ENCODE measurements at places on chromosomes 3 and 15. TPM values are rescaled to one million over a fixed set of nuclear protein-coding genes. Genes with fewer than 3 reads are reported as not detected.

DNA sequence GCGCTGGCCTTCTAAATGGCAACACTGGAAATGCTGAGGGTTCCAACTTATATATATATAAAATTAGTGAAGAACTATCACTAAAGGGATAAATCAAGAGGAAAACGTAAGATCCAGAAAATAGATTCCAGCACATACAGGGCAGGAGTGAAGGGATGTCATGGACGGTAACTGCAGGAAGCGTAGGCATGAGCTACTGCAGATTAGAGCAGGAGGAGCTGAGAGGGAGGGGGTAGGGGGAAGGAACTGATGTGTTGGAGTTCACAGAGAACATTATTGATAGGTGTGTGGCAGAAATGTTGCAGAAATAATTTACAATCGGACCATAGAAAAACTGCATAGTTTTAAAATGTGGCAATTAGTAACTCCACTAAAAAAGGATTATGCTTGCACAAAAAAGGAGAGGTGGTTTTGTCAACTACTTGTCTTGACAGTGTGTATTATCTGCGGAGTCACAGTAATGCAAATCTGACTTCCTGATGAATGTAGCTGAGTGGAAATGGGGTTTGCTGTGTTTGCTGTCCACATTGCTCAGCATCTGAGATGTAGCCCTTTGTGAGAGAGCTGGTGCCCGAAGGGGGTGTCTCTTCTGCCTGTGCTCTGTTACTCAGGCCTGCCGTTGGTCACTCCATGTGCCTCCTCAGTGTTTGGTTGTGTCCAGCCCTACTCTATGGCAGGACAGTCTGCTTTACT lies 61.2 kb downstream of the PAK2 start:
- no peak for DNase-seq

GRCh38 chr15:39409876-39410530 lies 170.9 kb upstream of the THBS1 start:
- DNase-seq, result no peak

DNA sequence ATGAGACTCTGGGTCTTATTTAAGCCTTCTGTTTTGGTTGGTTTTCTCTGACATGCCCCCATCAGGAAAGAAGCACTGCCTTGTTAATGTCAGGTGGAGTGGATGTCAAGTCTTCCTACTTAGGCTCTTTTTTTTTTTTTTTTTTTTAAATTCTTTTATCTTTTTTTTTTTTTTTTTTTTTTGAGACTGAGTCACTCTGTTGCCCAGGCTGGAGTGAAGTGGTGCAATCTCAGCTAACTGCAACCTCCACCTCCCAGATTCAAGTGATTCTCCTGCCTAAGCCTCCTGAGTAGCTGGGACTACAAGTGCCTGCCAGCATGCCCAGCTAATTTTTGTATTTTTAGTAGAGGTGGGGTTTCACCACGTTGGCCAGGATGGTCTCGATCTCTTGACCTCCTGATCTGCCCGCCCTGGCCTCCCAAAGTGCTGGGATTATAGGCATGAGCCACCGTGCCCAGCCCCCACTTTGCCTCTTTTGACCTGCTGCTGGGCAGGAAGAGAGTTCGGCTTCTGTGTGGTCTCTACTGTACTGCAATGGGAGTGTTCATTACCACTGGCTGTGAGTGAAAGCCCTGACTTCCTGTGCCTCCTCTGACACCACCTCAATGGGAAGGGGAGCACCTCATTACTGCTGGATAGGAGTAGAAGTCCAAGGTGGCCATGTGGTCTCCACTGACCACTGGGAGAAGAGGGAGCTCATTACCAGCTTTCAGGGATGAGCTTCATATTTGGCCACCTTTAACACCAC lies 10.9 kb downstream of the CTDSPL start:
- peak; percentile 69 for DNase-seq

DNA sequence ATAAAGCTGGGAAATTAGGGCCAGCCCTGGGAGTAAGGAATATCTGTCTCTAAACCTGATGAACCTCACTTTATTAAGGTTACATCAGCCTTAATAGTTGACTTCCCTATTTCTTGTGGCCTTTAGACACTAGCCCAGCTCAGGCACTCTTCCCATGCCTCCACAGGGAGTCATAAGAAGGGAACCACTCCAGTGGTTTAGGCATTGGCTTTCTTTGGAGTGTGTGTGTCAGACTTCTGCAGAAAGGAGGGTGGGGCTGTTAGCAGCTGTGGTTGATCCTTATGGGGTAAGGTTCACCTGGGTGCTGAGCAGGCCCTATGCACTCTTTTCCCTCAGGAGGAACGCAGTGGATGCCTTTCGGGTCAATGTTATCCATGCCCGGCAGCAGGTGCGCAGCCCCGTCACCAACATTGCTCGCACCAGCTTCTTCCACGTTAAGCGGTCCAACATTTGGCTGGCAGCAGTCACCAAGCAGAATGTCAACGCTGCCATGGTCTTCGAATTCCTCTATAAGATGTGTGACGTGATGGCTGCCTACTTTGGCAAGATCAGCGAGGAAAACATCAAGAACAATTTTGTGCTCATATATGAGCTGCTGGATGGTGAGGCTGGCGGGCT lies 4.0 kb downstream of the AP2M1 start:
- DNase-seq, result no peak

DNA sequence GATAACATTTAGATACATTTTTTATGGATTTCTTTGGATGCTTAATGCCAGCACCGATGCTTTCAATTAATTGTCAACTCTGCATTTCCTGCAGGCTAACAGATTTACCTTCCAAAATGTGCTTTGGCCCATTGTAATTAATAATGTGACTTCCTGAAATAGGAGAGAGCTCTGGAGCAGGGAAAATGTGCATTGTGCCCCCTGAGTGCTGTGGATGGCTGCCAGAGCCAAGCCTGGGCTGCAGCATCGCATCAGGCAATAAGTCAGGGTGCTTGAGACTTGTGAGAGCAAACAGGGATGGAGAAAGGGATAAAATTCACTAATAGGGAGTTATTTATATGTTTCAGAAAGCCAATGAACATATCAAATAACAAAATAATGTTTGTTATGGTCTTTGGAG lies 133.8 kb downstream of the MOBP start:
- no peak for DNase-seq

The GOLGA8S gene
- not detected for total RNA-seq

DNA sequence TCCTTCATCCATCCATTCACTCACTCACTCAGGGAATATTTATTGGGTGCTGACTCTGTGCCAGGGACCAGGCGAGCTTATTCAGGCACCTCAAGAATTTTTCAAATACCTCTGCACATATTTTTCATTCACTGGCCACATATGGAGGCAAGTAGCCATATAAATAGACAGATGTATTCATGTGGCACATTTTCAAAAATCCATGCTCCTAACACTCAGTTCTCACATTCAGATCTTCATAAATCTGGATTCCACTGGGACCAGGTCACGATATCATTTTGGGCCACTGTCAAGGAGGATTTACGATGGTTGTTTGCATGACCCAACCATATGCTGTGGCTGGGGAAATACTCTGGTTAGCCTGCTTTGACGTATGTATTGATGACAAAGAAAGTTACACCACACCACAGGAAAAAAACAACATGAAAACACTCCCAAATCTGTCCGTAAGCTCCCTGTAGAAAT lies 241.8 kb upstream of the LRTM1 start:
- peak; percentile 83 for DNase-seq

The SH3GL3 gene
- total RNA-seq, result 3.5 TPM

DNA sequence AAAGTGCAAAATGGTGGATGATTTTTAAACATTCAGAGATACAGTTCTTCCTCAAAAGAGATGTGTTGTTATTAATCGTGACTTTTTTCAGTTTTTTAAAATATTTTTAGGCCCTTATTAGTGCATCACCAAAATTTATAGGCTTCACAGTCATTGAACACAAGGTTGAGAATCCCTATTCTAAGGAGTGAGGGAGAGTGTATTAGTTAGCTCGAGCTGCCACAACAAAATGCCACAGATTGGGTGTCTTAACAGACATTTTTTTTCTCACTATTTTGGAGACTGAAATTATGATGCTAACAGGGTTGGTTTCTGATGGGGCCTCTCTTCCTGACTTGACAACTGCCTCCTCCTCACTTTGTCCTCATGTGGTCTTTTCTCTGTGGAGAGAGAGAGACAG lies 145.9 kb upstream of the TPRG1 start:
- no peak for DNase-seq

The CA12 gene
- total RNA-seq, result 15.0 TPM

DNA sequence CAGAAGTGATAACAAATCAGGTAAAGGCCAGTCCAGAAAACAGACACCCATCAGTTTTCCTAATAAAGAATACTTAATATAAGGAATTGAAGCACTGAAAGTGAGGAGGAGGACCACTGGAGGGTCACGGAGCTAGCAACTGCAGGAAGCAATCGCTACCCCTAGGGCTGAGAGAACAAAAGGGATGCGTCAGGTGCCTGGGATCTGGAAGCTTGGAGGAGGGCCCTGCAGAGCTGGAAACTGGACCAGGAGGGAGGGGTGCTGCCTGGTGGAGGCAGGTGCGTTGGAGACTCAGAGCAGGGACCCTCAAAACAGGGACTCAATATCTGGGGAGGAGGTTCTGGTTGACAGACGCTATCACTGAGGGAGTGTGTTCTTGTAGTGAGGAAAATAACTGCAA lies 308.1 kb upstream of the RASGRP1 start:
- DNase-seq, result no peak

The SEMA3G gene
- total RNA-seq, result 0.53 TPM

DNA sequence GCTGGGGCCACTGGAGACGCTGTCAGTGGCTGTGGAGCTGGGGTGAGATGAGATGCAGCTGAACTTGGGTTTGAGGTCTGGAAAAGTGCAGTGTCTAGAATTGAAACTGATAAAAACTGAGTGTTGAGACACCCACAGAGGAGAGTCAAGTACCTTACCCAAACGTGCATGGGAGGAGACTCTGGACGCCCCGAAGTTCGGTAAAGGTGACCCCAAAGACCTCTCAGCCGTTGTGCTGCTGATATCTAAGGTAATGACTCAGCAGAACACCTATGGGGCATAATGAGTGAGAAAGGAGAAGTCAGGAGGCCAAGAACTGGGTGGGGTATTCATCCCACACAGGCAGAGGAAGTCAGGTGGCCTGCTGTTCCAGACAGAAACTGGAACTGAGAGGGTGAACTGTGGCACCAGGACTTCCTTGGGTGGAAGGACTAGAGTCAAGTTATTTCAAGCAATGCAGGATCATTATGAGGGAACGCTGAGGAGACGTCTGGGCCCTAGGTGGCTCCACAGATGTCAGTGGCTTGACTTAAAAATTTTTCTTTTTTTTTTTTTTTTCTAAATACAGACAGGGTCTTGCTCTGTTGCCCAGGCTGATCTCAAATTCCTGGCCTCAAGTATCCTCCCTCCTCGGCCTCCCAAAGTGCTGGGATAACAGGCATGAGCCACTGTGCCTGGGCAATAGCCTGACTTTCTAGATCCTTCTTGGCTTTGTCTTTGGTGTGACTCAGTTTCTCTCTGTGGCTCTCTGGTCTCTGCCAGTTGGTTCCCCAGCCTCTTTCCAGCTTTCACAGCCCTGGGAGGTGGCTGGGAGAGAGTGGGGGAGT lies 67.6 kb upstream of the GCNT3 start:
- DNase-seq, result no peak

- no peak for DNase-seq
Measured at GRCh38 chr3:82824491-82824890, 1063.0 kb upstream of the GBE1 start.

The MB21D2 gene
- total RNA-seq, result 16.1 TPM

GRCh38 chr15:35309886-35310285 lies 224.8 kb upstream of the NANOGP8 start:
- DNase-seq, result no peak

GRCh38 chr3:71210257-71211007 lies 373.1 kb downstream of the FOXP1 start:
- DNase-seq, result peak; percentile 39

The LIPH gene
- 0.63 TPM for total RNA-seq

GRCh38 chr3:169619793-169620192 lies 43.7 kb downstream of the MECOM start:
- DNase-seq, result no peak

DNA sequence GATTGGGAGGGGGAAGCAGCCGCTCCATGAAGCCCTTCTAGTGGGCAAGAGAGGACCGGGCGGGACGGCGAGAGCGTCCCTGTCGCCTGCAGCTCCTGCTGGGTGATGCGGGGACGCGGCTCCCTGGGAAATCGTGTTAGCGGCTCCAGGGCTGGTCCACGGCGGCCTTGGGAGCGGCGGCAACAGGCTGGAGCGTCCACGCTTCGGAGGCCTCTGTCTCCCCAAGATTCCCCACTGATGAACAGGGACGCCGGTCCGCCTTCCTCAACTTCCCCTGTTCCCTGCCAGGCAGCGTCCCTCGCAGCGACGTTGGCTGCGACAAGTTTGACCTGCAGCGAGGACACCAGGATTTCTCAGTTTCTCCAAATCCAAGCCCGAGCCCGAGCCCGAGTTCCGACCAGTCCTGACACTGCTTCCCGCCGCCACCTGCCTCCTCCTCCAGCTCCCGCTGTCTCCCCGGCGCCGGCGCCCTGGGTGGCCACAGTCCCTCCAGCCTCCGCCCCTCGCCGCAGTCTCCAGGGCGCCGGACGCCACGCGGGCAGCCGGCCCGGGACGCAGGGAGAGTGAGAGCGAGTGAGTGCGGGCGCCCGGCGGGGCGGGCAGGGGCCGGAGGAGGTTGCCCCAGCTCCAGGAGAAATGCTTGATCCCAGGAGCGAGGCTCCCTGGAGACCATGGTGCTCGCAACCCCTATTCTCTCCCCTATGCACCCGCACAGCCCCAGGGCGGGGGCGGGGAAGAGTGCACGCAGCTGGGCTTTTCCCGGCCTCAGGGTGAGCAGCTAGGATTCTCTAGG lies 78.1 kb upstream of the RNF7 start:
- peak; percentile 52 for DNase-seq

DNA sequence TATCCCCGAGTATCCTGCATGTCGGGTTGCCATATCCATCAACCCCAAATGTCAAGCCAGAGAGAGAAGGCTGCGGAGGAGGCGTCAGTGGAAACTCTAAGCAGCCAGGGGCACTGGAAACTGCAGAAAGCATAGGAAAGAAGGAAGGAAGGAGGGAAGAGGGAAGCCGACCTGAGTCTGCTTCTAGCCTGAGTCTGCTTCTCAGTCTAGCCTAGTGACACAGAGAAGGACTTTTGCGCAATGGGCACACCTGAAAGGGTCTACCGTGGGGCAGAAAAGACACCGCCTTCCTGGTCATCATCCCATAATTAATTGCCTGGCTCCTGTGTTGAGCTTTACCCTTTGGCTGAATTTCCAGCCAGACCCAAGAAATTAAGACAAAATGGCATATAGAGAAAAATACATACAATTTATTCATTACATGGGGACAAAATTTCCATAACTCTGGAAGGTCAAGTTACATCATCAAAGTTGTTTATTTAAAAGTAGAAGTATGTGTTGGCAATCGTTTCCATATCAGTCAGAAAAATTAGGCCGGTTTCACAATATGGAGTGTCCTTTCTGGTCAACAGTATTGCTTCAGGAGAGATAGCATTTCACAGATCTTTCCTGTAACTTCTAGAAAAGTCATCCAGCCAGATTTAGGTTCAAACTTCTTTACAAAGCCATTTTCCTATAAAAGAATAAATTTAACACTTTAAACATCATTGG lies 10.3 kb downstream of the BCL2A1 start:
- no peak for DNase-seq

GRCh38 chr3:71636001-71636400 lies 52.5 kb upstream of the FOXP1 start:
- DNase-seq, result no peak

DNA sequence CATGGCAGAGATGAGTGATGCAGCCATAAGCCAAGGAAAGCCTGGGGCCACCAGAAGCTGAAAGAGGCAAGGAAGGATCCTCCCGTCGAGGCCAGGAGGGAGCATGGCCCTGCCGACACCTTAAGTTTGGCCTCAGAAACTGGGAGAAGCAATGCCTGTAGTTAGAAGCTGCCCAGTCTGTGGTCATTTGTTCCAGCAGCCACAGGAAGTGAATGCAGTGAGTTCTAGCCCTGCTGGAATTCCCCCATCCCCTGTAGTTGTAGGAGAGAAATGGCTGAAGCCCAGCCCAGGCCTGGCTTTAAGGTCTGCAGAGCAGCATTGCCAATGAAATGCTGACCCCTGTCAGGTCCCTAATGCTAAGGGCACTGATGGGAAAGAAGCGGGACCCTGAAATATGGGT lies 12.2 kb upstream of the CHSY1 start:
- no peak for DNase-seq

Measured in HT1080 (cell line).